ENCODE measurements at places on chromosomes 6 and 20.
A peak's percentile ranks its signal among the peaks of the same experiment; 100 is the strongest.

- peak; percentile 41 for DNase-seq
Measured at GRCh38 chr6:127420556-127420955, 38.6 kb downstream of the KIAA0408 start.

GRCh38 chr6:30742316-30743098, at the start of gene FLOT1:
TSS of gene FLOT1 (minus strand) at chr6:30742687. CDS start at chr6:30742189, 498 bp downstream.
- peak; percentile 88 for DNase-seq

DNA sequence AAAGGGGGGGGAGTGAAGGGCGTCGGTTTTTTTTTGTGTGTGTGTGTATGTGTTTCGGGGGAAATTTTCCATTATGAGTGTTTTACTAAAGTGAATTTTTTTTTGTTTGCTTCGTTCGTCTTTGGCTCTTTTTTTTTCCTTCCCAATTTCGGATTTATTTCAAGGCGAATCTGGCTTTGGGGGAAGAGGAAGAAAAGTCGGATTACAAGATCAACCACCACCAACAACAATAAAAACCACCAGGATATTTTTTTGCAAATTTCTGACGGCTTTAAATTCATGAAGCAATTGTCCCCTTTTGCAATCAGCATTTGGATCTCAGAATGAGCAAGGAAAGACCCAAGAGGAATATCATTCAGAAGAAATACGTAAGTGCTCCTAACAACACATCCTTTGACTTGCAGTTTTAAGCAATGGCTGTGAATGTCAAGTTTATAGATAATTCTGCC, 372 bp downstream of the JARID2 start:
- DNase-seq, result no peak

- no peak for DNase-seq
Measured at GRCh38 chr6:119171864-119172588, 93.6 kb upstream of the FAM184A start.

- DNase-seq, result peak; percentile 15
Measured at GRCh38 chr6:166512567-166512966, 73.9 kb downstream of the RAMACL start.

DNA sequence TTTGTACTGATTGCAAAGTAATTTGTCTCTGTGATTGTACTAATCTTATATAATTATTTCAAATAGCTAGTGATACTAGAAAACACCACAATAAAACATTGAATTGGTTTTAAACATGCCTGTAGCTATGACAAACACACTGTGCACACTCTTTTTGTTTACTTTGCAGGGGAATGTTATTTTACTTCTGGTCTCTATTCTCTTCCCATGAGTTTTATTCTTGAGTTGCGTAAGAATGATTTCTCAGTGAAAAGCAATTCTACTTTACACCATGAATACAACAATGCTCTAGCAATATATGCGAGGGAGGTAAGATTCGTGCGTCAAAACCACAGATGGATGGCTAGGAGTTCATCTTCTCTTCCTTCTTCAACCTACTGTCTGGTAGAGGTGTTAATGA, 68.4 kb upstream of the PHACTR1 start:
- no peak for DNase-seq

DNA sequence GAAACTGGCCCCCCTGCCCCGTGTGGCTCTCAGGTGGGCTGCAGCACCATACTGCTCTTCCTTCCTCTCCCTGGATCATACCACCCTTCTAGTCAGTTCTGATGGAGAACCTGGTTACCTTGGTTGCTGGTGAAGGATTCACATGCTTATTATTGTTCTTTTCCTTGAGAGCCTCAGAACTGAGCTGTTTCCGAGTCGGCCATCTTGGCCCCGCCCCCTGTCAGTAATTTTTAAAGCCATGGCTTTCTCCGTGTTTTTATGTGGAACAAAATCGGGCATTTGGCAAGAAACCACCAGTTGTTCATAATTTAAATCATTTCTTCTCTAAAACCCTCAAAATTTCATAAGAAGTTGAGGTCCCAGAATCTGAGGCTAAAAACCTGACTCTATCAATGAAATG, 493.8 kb downstream of the NKAIN2 start:
- no peak for DNase-seq
